AG20443 (cell line): ENCODE measurements at places on chromosomes 3 and 15.
A peak's percentile ranks its signal among the peaks of the same experiment; 100 is the strongest.

DNA sequence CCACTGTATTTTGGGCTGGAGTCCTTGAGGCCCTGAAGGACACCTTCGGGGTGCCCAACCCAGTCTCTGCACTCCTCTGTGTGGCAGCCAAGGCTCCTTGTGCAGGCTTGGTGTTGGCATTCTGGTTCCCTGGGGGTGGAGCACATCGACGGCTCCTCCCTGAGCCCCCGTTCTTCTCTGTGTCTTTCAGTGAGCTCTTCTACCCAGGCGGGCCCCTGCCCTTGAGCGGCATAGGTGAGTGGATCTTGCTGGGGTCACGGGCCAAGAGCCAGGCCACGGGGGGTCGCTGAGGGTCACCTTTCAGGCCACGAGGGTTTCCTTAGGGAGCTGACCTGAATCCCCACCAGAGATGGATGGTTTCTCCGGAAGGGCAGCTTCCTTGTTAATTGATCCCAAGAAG, 234.8 kb downstream of the SNRPN start:
- no peak for DNase-seq

GRCh38 chr15:63553388-63553791, 43.8 kb upstream of the FBXL22 start:
- peak; percentile 85 for DNase-seq

DNA sequence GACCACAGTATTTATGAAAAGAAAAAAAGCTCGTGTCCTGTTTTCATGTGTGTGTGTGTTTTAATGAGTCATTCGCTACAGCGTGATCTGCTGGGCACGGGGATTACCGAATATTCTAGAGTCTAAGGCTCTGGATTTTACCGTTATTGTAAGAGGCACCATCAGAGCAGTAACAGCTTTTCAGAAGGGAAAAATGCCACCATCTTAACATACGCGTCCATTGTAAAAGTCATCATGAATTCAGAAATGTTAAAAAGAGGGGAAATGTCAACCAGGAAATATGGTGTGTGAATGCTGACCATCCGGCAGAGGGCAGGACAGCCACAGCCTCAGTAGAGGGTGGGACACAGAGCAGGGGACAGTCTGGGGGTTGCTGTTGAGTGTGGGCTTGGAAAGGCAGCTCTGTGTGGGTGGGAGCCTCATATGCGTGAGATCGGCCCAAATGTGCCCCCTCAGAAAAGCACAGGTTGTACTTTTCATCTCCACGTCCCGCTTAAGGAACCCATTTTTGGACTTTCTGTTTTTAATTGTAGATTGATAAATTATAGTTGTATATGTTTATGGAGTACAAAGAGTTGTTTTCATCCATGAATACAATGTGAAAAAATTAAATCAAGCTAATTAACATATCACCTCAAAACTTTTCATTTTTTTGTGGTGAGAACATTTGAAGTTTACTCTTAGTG, 69.6 kb downstream of the ASB7 start:
- peak; percentile 29 for DNase-seq

- no peak for DNase-seq
Observed at GRCh38 chr3:145721273-145721805, 439.6 kb downstream of the PLOD2 start.

- no peak for DNase-seq
Observed at GRCh38 chr3:149417174-149417573, 39.7 kb upstream of the TM4SF1 start.

DNA sequence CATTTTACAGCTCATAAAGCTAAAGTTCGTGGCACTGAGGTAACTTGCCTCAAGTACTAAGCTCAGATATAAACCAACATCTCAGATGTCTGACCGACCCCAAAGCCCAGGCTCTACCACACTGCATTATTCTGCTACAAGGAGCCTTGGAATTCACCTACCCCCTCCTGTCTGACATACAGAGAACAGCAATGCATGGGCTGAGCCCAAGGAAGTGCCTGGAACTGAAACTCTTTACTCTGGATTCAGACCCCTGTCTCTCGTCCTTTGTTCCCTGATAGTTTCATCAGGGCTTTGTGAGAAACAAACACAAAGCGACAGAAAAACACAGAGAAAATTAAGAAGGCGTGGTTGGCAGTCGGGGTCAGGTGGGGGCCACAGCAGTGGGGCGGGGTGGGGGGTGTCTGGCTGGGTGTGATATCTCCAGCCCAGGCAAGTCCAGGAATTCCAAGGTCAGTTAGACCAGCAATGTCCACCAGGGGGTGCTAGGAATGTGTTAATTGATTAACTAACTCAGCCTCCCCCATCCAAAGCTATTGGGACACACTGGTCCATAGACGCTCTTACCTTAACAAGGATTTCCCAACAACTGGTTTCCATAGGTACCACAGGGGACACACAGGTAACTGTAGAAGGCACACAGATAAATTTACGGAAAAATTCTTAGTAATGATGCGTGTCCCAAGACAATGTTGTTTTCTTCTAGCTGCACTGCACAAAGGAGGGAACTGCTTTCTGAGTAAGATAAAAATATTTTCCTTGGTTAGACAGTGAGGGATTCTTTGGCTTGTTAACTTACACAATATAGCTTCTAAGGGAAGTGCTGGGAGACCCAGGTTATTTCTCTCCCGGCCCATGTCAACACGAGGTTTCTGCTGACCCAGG, 18.8 kb upstream of the SSUH2 start:
- peak; percentile 88 for DNase-seq

- DNase-seq: no peak
Observed at GRCh38 chr3:138949445-138950005, 2.5 kb downstream of the FOXL2NB start.

- no peak for DNase-seq
Observed at GRCh38 chr3:69299344-69299743, 86.5 kb downstream of the FRMD4B start.

DNA sequence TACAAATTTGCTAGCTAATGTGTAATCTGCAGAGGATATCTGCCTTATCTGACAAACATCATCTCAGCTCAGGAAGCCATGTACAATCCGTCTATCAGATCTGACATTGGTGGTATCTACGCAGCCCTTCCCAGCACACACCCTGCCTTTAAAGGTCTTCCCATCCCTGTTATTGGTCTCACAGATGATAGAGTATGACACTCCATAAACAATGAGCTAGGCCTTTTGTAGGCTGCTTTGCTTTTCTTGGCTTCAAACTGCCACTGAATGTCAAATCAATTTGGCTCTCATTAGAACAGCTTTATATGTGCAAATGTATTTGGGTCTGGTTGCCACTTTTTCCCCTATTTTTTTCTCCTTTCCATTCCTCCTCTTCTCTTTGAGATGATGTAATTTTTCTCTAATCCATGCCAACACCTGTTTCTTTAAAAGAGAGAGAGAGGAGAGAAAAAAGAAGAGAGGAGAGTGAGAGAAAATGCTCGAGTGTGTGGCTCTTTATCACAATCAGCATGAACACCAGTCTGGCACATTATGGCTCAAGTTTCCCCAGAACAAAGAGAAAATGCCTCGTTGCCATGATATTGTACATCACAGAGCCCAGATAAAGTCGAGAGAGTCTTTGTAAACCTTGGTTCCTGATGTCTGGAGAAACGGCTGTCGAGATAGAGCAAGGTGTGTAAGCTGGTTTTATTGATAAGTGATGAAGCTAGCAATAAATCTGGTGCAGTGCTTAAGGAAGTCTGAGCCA, 80.8 kb upstream of the DPH6 start:
- no peak for DNase-seq

- peak; percentile 29 for DNase-seq
Observed at GRCh38 chr3:187112934-187113793, 26.1 kb downstream of the RPL39L start.

DNA sequence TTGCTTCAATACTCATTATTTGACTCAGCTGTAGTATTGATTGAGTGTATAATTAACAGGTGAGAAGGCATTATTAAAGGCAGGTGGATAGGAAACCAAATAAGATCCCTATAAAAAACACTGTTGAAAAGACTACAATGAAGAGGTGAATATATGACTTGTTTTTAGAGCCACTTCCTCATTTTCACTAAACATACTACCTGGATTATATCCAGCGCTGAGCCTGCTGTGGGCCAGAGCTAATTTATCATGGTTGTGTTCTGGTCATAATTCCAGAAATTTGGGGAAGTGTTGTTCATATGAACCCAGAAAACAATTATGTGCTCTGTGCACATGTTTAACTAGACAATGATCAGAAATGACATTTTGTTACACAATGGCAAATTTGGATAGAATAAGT, 235.3 kb upstream of the MME start:
- DNase-seq: no peak

DNA sequence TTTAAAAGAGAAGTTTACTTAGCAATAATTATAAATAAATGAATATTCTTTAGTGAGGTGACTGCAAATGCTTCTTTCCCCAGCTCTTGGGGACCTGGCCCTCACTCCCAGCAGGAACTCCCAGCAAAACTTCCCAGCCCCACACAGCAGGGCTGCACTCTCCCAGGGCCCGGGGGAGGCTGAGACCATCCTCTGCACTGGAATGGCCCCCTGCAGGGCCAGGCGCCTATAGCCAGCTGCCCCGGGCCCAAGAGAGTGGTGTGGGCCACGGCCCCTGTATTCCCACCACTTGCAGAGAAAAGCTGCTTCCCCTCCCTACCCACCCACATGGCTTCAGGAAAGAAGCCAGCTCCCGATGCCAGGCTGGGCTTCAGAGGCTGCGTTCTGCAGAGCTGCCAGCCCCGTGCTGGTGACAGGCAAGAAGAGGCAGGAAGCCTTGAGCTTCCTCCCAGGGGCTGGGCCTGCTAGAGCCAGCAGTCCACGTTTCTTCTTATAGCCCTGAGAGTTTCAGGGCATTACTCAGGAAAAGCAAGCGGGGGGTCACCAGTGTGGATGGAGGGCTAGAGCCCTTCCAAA, 20.0 kb downstream of the IDH2 start:
- no peak for DNase-seq

GRCh38 chr3:45398178-45398577, 9.8 kb downstream of the LARS2 start:
- DNase-seq: no peak

DNA sequence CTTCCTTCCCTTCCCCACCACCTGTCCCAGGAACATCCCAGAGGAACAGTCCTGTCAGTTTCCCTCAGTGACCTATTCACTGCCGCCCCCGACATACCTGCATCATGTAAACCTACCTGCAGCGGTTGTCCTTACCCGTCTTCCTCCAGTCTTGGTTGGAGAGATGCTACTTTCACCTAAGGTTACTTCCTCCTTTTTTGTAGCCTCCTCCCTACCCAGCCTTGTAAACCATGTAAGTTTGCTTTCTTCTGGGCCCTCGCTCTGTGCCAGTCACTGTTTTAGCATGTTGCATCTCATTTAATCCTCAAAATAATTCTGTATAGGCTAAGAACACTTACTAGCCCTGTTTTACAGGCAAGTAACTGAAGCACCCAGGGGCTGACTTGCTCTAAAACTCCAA, 58.3 kb downstream of the GPR171 start:
- no peak for DNase-seq

GRCh38 chr15:84681831-84682230, 23.8 kb upstream of the NMB start:
- no peak for DNase-seq

DNA sequence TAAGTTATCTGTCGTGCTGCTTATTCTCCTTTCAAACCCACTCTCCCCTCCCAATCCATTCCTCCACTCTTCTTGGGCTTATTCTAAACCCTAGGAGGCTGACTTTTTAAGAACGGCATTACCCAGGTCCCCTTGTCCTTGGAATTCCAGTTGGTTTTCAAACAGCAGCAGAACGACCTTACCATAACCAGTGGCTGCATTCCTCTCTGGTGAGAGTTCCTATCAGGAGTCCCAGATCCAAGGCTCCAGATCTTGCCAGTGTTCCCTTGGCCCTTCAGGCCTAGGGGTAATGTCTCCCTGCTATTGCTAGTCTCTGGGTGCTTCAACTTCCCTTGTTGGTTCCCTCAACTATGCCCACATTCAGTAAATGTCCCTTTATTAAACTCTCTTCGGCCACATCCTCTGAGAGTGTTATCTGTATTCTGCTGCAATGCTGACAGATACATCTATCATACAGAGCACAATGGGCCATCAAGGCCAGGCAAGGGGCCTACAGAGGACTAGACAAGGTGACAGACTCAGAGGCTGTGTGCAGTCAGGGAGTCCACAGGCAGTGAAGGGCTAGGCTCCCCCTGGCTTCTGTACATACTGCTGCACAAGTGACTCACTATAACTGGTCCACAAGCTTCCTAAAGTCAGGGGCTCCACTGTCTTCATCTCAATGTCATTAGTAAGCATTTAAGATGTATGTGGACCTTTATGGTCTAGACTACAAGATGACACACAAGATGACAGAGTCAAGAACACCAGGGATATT, 10.1 kb downstream of the LYSMD2 start:
- peak; percentile 51 for DNase-seq

DNA sequence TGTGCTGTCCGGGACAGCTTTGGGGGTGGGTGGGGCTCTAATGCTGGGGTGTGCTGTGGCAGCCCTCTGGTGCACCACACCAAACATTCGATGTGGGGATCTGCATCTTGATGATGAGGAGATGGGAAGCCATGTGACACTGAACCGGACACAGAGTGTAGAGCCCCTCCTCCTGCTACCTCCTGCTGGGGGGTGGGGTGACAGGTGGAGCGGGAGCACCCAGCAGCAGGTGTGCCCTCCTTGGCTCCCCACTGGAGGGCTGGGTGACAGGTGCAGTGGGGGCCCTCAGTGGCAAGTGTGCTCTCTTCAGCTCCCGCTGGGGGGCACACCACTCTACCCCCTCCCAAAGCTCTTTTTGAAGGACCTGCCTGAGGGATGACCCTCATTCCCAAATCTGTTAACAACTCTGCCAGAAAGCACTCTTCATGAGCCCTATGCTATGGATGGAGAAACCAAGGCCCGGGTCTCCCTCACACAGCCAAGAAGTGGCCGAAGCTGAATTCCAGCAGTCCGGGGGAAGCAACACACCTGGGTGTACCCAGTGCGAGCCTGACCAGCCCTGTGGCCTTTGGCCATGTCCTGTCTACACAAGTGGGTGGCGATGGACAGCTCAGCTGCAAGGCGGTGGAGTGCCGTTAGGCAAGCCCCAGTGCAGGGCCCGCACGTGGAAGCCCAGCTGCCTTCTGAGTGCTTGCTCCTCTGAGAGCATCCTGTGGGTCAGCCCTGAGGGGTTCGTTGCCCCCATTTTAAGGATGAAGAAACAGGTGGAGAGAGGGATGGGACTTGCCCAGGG, 609 bp upstream of the UROC1 start:
- no peak for DNase-seq

GRCh38 chr3:112132975-112133448, at the start of gene GCSAM:
Gene GCSAM (minus strand): TSS chr3:112133248. CDS start chr3:112133120, 128 bp downstream.
- DNase-seq: no peak

DNA sequence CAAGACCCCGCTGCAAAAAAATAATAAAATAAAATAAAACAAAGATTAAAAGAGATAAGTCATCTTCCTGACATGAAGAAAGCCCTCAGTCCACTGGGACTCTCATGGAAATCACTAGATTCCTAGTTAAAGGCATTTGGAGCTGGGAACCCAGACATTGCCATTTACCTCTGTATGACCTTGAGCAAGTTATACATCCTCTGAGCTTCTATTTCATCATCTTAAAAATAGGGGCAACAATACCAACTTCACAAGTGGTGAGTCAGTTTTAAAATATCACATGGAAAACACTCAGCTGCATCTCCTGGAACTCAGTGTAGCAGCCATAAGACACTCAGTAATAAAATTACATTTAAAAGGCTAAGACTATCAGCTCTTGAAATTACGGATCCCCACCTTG, 334.8 kb downstream of the ERC2 start:
- peak; percentile 45 for DNase-seq
